Activated CD4-positive, alpha-beta T cell treated with anti-CD3 and anti-CD28 coated beads, Interleukin-2, amount 10 ng/mL, durations not matched to agents 24 days and 14 days (primary cell): ENCODE measurements at places on chromosomes 6 and 20. TPM values are rescaled to one million over a fixed set of nuclear protein-coding genes. Genes with fewer than 3 reads are reported as not detected.

The OR2B6 gene
- not detected in 2 replicates for total RNA-seq

The CAGE1 gene
- total RNA-seq: 0.16 and 0.31 TPM in 2 replicates

The SLC44A4 gene
- total RNA-seq: 0.21 TPM in 1 of 2 replicates, not detected in the other

The OTOR gene
- total RNA-seq: not detected in 2 replicates

The SYCP2L gene
- not detected in 2 replicates for total RNA-seq

The PNLDC1 gene
- 0.40 and 0.97 TPM in 2 replicates for total RNA-seq

The VSX1 gene
- not detected in 2 replicates for total RNA-seq

The ETV7 gene
- 0.54 and 0.57 TPM in 2 replicates for total RNA-seq

The TMEM217 gene
- 4.1 and 6.1 TPM in 2 replicates for total RNA-seq

The CD24 gene
- total RNA-seq: 0.49 and 0.64 TPM in 2 replicates

The ZC3H12D gene
- 79.6 and 79.8 TPM in 2 replicates for total RNA-seq

The CCN5 gene
- total RNA-seq: not detected in 2 replicates

The SPDEF gene
- not detected in 2 replicates for total RNA-seq

The BACH2 gene
- total RNA-seq: 69.0 and 69.2 TPM in 2 replicates

The TIAM2 gene
- total RNA-seq: 86.9 and 91.9 TPM in 2 replicates

The ELOVL4 gene
- total RNA-seq: 0.88 and 0.89 TPM in 2 replicates

The PRSS35 gene
- not detected in 2 replicates for total RNA-seq
